NCI-H1417 (cell line): ENCODE measurements at places on chromosomes 4 and X.
A peak's percentile ranks its signal among the peaks of the same experiment; 100 is the strongest.

DNA sequence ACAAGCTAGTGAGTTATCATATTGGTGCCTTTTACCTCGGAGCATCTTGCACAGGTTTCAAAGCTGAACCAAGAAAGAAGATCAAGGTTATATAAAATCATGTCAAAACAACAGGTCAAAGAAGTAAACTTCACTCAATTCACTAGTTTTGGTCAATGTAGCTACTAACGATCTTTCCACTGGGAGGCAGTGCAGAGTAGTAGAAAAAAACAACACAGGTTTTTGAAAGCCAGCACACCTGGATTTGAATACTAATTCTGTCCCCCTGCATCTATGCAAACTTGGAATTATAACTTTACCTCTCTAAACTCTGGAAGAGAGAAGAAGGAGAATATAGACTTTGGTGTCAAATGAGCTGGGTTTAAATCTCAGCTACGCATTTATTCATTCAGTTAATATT, 266.1 kb downstream of the GRIA3 start:
- peak; percentile 18 for DNase-seq

- DNase-seq: no peak
These were observed 41.8 kb upstream of the AP1AR start for GRCh38 chr4:112189754-112190153.

- no peak for DNase-seq
These were observed 72.6 kb upstream of the TRIM2 start for GRCh38 chr4:153131596-153131995.

DNA sequence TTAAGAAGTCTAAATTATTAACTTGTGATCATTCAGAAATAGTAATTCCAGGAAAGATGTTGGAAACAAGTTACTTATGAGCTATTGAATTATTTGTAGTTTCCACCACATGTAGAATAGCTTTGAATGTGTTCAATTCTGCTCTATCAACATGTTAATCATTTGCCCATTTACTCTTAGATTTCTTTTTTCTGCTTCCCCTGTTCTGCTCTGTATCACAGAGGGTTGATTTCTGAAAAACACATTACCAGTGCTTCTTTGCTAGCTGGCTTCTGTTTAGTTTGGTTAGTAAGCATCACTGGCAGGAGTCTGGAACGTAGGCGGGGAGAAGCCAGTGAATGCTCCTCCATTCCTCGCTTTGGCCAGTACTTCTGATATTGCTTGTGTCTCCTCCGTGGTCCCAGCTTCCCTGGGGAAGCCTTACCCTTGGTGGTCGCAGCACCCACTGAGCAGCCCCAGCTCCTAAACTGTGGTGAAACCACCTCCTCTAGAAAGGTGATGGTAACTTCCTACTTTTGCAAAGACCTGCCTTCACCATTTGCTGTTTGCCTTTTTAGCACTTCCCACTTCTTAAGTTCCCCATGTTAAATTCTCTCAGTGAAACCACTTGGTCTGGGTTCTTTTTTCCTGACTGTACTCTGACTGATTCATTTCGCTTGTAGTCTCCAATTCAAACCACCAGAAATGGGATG, 40.3 kb upstream of the GALNT7 start:
- no peak for DNase-seq

GRCh38 chr4:68597482-68597881, 21.4 kb upstream of the UGT2B17 start:
- DNase-seq: no peak

DNA sequence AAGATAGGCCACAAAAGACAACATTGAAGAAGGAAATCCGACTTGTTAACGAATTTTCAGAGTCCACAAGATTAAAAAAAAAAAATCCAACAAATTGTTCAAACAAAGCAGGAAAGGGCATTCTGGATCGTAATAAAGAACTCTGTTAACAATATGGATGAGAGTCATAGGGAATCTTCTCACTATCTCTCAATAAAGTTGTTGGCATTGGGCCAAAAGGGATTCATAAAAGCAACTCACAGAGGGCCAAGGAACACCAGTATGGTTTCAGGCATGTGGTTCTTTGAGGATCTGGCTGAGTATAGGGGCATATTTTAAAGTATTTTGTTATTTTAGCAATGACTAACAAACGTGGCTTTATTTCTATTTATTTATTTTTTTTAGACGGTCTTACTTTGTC, 49.5 kb downstream of the SHISA3 start:
- DNase-seq: no peak

GRCh38 chr4:61520681-61521160, 320.6 kb downstream of the ADGRL3 start:
- DNase-seq: no peak

DNA sequence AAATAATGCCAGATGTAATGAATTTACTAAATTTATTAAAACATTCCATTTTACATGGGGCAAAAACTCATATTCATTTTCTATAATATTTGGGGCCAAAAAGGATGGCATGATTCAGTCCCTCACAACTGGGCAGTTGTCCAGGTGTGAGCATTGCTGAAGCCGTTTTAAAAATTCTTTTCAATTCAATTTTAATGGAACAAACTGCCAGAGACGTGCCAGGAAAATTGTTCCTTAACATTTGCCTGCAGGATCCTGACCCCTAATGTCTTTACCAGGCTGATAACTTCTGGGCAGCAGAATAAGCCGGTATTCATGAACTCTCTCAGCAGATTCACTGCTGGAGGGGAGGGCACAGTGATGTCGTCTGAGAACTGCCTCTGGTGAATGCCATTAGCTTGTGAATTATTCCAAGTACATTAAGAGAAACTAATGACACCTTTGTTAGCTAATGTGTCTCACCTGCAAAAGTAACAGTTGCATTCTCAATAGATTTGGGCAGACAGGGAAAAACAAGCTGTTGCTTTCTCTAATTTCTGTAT, 1445.1 kb upstream of the TENM3 start:
- DNase-seq: peak; percentile 20

GRCh38 chr4:154416190-154416547, 75.4 kb downstream of the DCHS2 start:
- DNase-seq: peak; percentile 75

DNA sequence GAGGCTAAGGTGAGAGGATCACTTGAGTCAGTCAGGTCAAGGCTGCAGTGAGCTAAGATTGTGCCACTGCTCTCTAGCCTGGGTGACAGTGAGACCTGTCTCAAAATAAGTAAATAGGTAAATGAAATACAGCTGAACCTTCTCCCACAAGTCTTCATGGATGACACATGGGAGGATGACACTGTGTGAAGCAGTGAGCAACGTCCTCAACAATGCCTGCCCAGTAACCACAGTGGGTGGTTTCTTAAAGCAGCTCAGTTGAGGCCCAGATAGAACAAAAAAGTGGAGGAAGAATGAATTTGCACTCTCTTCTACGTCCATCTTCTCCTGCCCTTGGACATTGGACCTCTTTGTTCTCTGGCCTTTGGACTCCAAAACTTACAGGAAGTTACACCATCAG, 52.7 kb downstream of the MSX1 start:
- no peak for DNase-seq

GRCh38 chr4:181301735-181302710, 941.2 kb upstream of the TENM3 start:
- DNase-seq: peak; percentile 75

DNA sequence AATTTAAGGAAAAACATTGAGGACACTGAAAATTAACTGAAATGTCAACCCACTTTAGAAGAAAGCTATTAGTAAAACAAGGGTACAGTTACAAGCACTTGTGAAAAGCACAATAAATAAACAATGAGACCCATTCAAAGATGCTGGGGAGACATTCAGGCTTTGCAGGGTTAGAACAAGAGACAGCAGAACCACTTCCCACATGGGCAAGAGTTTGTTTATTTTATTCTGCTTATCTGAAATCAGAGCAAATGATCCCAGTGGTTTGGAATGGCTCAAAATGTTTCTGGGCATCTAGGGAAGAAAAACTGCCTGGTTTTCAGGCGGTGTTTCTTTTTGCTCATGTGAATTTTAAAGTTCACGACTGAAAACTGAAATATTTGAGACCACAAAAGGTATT, 42.4 kb downstream of the PPP3CA start:
- no peak for DNase-seq

DNA sequence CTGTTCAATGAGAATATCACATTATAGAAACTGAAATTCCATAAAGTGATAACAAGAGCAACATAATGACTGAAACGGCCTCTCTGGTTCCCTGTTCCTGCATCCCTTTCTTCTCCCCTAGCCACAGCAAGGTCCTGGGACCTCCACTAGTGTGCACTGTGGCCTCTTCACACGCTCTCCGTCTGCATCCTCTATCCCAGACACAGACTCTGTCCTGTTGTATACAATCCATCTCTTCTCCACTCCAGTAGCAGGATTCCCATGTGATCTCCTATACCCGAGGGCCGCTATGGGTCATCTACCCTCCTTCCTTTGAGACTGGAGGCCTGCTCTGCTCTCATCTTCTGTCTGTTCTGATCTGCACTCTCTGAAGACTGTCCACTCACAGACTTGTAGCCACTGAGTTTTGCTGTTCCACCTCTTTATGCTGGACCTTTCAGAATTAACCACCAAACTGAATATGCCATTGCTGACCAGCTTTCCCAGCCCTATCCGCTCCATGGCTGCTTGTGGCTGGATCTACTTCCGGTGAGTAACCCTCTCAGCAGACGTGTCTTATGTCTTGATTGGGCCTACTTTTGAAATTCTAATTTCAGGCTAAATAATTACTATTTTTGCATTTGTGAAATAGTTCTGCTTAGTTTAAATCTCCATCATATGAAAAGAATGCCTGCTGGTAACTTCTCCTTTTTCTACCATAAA, 105.1 kb upstream of the NAP1L5 start:
- no peak for DNase-seq

- DNase-seq: no peak
These were observed 150.8 kb downstream of the AFAP1 start for GRCh38 chr4:7788694-7789425.

DNA sequence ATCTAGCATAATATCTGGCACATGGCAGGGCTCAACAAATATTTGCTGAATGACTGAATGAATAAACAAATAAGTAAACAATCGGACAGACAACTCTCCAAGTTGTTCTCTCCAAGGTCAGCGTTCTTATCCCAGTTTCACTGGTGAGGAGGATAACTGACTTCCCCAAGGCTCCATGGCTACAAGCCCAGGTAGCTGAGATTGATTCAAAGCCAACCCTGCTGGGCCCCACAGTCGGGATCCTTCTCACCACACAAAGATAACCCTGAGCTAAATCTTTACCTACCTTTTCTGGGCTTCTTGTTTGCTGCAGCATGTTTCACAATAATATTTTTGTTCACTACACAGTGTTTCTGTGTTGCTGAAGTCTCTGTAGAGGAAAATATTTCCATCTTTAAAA, 54.9 kb downstream of the USP46 start:
- no peak for DNase-seq

- DNase-seq: no peak
These were observed 39.3 kb downstream of the NSUN7 start for GRCh38 chr4:40789031-40789430.

- no peak for DNase-seq
These were observed 864.6 kb upstream of the IGFBP7 start for GRCh38 chr4:57974821-57975220.

GRCh38 chrX:119151051-119151380, 23.4 kb upstream of the KIAA1210 start:
- no peak for DNase-seq

- peak; percentile 20 for DNase-seq
These were observed 14.5 kb downstream of the CHRNA9 start for GRCh38 chr4:40349561-40350198.

DNA sequence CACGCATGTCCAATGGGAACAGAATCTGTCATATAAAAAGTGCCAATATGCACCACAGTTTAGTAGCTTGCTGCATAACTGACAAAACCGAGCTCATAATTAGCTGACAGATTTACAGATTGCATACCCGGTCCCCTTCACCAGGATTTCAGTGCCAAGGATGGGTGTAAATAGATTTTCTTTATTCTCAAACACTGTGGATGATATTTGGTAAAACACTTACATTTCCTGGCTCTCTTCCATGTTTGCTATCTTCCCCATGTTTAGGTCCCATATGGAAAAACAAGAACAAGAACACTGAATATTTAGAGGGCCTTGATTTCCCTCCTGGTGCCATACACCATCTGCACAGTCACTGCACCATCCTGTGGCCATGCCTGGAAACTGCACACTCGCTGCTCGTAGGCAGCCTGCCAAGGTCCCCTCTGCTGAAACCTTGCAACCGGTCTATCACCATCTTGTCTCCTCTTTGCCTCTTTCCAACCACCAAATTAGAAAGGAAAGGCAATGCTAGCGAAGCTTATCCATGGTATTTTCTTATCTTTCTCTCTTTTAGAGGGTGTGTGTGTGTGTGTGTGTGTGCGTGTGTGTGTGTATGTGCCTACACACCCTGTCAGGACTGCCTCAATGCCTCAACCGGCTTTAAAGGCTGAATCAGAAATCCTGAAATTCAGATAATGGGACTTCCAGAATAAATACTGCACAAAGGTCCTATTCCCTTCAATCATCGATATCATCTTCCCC, 124.2 kb upstream of the MBNL3 start:
- DNase-seq: peak; percentile 70

DNA sequence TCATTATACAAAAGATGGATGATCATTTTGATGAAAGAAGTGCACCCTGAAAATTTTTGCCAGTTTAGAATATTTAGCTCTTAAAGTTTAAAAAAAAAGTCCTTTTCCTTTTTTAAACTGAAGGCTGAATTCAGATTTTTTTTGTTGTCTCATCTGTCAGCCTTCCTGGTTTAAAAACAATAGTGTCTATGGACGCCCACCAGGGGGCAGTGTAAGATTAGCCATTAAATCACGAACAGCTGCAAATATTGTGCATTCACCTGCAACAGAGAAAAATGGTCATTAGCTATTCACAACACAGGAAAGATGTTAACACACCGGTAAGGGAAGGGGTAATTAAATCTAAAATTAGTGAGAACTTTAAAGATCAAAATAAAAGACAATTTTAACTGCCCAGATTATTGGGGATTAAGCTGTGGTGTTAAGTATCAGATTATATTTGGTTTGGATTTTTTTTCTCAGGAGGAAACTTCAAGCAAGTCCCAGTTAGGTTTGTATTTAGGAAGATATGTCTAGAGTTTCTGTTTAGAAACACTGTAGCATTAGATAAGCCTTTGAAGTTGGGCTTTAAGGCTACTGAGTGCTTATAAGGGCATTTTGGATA, 4.4 kb upstream of the CXorf38 start:
- DNase-seq: peak; percentile 94

DNA sequence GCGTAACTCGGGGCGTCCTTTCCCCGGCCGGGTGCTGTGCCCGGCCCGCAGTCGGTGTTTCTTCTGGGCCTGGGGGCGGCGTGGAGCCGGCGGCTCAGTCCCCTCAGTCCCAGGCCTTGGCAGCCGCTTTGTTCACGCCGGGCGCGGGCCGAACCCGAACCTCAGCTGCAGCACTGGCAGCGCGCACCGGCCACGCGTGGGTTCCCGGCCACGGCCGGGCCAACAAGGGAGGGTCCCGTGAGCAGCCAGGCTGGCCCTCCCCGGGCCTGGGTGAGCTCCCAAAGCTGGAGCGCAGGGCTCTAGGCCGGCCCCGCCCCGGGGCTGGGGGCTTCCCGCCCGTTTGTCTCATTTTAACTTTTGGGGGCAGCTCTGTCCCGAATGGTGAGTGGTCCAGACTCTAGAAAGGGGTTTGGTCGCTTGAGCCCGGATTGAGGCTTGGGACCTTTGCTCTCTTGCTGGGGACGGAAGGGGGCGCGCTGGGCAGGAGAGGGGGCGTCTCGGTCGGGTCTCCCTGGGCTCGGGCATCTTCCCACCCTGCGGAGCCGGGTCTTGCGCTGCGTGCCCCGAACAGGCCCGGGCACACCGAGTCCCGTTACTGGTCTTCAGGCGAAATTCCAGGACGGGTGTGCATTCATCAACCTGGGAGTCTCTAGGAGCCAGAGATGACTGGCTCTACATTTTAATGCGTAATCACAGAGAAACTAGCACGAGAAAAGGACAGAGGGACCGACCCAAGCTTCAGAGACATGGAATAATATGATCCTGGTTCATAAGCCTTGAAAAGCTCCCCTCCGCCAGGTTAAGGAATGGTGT, 177.1 kb downstream of the CBR4 start:
- no peak for DNase-seq

GRCh38 chr4:122798101-122798500, 28.5 kb upstream of the FGF2 start:
- DNase-seq: peak; percentile 53
